ENCODE measurements at places on chromosomes 5 and 9.
A peak's percentile ranks its signal among the peaks of the same experiment; 100 is the strongest.

DNA sequence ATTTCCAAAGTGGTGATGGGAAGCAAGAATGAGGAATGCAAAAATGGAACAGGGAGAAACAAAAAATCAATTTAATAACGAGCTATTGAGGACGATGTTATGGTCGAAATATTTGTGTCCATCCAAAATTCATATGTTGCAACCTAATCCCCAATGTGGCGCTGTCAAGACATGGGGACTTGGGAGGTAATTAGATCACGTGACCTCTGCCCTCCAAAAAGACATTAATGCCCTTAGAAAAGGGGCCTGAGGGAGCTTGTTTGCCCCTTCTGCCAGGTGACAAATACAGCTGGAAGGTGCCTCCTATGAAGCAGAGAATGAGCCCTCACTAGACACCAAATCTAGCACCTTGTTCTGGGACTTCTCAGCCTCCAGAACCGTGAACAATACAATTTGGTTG is 315.2 kb upstream of the CDH9 start:
- no peak for DNase-seq

DNA sequence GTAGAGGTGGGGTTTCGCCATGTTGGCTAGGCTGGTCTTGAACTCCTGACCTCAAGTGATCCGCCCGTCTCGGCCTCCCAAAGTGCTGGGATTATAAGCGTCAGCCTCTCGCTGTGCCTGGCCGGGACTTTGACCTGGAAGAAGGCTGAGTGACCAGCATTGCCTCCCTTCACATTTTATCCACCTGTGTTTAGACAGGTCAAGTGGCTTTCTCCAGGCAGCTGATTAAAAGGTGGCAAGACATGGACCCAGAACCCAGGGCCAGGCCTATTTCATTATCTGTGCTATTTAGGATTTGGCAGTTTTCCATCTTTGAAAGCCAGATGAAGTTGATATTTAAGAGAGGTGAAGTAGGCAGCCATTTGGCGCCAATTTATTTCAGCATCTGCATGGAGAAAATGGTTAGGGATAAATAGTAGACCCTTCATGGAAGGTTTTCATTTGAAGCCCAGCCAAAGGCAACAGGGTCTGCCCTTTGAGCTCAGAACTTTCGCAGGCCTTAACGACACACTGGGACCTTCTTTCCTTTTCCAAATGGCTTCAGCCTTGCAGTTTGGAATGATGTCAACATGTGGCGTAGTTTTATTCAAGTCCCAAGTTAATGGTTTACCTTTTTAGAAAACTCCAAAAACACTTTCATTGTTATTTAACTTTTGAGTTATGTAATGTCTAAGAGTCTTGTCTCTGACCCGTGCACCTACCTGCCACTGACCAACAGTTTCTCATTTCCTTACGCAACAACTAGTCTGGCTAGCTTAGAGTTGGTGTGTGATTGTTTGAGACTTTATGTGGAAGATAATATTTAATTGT is 8.4 kb downstream of the DAPK1 start:
- DNase-seq: no peak

DNA sequence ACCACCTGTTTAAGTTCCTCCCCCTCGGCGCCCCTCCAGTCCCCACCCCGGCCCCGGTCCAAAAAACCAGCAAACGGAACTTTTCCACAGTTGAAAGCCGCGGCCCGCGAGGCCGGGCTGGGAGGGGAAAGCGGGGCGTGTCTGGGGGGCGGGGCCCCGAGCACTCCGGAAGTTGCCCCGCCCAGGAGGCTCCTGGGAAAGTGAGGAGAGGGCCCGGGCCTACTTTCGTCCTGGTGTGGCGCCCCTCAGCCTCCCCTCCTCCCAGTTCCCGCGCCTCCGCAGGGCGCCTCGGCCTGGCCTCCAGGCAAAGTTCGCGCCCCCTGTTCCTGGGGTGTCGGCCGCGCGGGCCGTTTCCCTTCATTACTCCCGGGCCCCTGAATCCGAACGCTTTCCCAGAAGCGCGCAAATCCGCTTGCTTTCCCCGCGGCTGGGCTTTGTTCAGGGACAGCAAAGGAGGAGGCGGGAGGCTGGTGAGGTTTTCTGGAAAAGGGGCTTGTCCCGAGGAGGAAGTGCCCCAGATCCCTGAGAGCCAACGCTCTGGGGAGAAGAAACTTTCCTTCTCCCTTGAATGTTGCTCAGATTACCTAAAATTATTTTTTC is 4.5 kb upstream of the DMRT3 start:
- DNase-seq: peak; percentile 81

- no peak for DNase-seq
Measured at GRCh38 chr5:143476601-143477211, 73.2 kb upstream of the NR3C1 start.

DNA sequence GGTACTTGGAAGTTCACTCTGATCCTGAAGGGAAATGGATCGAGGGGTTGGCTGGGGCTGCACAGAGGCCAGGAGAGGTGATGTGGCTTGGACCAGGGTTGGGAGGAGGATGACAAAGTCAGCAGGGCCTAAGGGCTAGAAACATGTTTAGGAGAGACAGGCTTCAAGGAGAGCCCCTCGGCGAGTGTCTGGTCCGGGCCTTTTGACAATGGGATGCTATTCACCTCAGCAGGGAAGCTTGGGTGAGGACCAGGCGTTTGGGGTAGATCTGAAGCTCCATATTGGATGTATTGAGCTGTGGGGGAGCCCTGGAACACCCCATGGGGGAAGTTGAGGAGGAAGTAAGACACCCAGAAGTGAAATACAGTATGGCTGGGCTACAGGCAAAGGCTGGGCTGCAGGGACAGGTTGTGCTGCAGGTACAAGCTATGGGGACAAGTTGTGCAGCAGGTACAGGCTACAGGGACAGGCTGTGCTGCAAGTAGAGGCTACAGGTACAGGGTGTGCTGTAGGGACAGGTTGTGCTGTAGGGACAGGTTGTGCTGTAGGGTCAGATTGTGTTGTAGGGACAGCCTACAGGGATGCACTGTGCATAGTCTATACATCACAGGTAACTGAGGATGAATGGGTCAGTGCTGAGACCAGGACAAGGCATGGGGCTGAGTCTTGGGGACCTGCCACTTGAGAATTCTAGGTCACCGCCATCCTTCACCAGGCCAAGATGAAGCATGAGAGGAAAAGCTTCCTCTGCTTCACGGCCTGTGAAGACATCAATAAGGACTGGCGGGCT is 22.7 kb upstream of the FIBCD1 start:
- DNase-seq: no peak

GRCh38 chr9:87379300-87379699 is 118.4 kb upstream of the DAPK1 start:
- DNase-seq: no peak

- no peak for DNase-seq
Measured at GRCh38 chr9:35935755-35936509, 22.0 kb downstream of the OR2S2 start.

DNA sequence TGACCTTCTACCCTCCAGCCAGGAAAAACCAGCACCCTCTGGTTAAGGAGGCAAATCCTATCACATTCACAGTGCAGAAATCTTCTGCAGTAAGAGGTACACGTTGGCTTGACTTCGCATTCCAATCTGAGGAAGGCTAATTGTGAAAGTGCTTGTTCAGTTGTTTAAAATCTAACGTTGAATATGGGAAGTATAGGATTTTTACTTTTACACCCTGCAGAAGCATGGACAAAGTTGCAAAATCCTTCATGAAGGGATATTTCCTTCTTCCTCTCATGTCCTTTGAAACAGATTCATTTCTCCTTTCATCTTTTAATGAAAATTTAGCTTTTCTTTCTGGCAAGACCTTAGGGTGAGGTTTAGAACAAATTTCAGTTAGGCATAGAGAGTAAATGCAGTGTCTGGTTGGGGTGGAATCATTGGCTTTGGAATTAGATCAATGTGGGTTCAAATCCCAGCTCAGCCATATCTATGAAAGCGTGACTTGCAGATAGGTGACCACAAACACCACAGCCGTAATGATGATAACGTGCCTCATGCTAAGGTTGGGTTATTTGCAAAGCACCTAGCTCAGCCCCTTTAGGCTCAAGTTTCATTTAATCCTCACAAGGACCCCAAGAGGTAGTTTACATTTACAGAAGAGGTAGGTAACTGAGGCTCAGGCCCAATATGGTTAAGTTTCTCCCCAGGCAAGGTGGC is 42.2 kb upstream of the C5orf58 start:
- no peak for DNase-seq

DNA sequence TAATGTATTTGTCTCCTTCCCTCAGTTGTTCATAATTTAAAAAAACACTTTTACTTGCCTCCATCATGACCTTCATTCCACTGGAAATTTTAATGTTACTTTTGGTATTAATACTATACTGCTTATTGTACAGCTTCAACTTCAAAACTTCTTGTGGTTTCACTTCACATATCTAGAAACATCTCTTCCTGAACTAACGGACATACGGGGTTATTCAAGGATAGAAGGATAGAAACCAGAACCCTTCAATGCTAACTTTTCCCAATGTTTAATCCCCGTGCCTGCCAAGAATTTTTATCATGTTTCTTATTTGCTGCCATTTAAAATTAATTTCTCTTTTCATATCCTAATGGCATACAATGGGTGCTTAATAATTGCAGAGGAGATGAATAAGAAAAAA is 36.3 kb upstream of the SETD9 start:
- DNase-seq: no peak

DNA sequence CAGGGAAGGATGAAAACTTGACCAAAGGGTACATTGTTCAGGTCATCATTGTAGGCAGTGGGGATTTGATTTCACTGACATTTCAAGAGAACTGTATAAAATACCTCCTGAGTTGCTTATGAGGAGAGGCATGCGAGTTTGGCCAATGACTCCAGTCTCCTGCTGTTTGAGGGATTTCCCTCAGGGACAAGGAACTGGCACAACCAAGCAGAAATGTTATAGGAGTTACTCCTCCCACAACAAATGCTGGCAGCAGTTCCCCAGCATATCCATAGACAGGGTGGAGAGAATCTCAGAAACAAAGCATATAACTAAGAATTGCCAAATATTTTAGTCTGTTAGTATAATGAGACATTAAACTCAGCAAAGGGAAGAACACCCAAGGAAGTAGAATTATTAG is 47.2 kb upstream of the FBXL7 start:
- no peak for DNase-seq

DNA sequence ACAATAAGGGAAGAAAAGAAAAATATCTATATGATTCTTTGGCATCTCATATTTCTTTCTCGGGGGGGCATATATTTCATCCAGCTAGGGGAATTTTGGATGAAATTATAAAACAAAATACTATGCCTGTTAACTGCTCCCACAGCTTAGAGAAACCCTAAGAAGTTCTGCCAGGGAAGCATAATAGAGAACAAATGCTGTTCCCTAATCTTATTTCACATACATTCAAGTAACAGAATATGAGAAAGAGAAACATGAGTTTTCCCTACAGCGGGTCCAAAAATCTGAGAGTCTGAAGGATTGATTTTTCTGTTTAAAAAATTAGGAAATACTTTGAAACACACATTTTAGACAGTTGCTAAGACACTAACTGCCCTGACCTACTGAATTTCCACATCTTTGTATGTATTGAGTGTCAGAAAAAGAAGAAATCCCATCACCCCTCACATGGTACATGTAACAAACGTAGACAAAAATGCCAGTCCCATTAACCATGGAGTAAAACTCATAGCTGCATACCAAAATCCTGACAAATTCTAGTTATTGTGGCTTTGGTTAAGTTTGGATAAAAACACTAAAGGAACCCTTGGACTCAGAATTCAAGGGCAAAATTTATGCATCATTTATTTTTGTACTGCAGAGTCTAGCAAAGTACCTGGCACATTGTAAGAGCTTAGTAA is 620.2 kb upstream of the DMAC1 start:
- DNase-seq: no peak

DNA sequence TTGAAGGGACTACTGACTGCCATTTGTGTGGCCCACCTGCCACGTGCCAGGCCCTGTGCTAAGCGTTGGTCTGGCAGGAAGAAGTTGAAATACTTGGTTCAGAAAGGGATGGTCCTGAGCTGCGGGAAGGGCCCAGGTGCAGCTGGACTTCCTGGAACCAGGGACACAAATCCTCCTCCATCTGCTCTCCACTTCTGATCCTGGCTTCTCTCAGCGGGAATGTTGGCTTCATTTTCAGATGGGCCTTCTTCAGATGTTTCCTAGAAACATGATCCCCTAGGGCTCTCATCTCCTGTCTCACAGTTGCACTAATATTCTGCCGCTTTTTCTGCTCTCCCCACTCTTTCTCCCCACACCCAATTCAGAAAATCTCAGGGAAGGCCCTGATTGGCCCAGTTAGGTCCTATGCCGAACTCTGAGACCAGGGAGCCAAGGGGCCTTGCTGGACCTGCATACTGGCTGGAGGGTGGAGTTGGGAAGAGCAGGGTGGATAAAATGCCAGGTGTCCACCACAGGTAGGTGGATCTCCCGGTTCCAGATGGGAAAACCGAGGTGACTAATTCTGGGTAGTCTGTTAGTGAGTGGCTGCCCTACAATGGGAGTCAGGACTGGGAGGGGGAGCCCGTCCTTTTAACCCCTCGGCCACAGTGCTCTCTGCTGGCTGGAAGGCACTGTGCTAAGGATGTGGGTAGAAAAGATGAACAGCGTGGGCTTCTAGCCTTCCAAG is 19.4 kb downstream of the PSAT1 start:
- peak; percentile 53 for DNase-seq

DNA sequence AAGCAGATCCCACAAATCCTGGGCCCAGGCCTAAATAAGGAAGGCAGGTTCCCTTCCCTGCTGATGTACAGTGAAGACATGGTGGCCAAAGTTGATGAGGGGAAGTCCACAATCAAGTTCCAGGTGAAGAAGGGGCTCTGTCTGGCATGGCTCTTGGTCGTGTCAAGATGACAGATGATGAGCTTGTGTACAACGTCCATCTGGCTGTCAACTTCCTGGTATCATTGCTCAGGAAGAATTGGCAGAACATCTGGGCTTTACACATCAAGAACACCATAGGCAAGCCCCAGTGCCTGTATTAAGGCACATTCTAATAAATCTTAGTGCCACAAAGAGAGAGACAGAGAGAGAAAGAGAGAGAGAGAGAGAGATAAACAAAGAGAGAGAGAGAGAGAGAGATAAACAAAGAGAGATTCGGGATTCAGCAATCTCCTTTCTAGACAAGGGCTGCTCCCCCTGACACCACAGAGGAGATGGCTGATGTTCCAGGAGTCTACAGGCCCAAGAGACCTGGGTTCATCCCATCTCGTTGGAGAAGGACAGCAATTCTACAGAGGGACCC is 45.5 kb upstream of the HSPA9 start:
- DNase-seq: no peak

DNA sequence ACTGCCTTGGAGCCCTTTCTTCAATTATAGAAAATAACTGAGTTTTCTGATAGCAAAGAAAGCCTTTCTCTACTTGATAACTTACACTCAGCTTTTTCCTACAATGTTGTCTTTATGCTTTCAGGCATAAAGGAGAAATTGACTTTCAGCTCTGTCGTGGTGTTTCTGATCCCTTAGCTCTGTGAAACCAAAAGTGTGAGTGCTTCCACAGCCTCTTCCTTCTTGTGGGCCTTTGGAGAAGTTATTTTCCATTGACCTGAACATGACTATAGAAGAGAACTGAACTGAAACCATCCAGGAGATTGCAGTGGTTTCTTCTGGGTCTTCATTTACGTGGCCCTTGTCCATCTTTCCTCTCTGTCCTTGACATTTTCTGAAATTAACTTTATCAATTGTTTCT is 59.5 kb upstream of the EQTN start:
- no peak for DNase-seq

- DNase-seq: no peak
Measured at GRCh38 chr9:115444959-115445358, 327.0 kb upstream of the TNC start.

GRCh38 chr5:90214991-90215390 is 194.6 kb downstream of the CETN3 start:
- no peak for DNase-seq

Data from osteocyte (in vitro differentiated cells).